HT-29 (cell line): ENCODE measurements at places on chromosomes 13 and 19. TPM values are rescaled to one million over a fixed set of nuclear protein-coding genes. Genes with fewer than 3 reads are reported as not detected.

Gene TRPM4
- 28.7 and 33.7 TPM in 2 replicates for total RNA-seq

Gene KRI1
- total RNA-seq: 38.3 and 68.1 TPM in 2 replicates

Gene NLRP5
- not detected in 2 replicates for total RNA-seq

GRCh38 chr13:20394169-20394501 lies 131.5 kb downstream of the CRYL1 start:
- no peak for DNase-seq

- DNase-seq: no peak
Observed at GRCh38 chr13:97417698-97418097, 16.3 kb upstream of the RAP2A start.

DNA sequence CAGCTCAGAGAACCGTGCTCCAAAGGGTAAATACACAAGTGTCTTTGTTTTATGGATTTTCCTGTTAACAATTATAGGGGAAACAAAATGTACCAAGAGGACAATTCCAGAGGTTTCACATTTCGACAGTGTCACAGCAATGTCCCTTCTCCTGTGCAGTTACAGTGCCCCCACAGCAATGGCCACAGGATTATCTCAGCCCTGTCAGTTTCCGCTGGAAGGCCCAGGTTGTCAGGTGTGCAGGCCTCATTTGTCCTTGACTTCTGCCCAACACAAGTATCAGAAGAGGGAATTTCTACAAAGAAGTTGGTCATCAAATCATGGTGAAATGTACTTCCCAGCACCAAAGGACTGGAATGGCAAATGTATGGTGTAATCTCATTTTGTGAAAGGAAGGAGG lies 11.2 kb upstream of the N4BP2L2 start:
- DNase-seq: no peak

Gene AP1M1
- total RNA-seq: 49.4 and 65.8 TPM in 2 replicates

DNA sequence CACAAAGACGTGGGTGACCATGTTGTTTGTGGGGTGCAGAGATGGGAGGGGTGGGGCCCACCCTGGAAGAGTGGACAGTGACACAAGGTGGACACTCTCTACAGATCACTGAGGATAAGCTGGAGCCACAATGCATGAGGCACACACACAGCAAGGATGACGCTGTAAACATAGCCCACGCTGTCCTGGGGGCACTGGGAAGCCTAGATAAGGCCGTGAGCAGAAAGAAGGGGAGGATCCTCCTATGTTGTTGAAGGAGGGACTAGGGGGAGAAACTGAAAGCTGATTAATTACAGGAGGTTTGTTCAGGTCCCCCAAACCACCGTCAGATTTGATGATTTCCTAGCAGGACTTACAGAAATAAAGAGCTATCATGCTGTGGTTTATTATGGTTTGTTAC lies 5.6 kb downstream of the KLK2 start:
- DNase-seq: no peak

GRCh38 chr13:36057041-36057440 lies 74.1 kb downstream of the DCLK1 start:
- DNase-seq: peak; percentile 12

GRCh38 chr13:52765611-52766390 lies 26.2 kb upstream of the CNMD start:
- DNase-seq: no peak

GRCh38 chr13:96967248-96967745 lies 27.0 kb downstream of the OXGR1 start:
- DNase-seq: peak; percentile 77

GRCh38 chr13:31967155-31967554 lies 64.4 kb upstream of the FRY start:
- peak; percentile 82 for DNase-seq

GRCh38 chr13:42048342-42048683 lies at the start of gene DGKH:
Gene DGKH, plus strand, starts transcription at chr13:42048648. Its CDS starts 126 bp downstream, at chr13:42048774.
- DNase-seq: no peak

DNA sequence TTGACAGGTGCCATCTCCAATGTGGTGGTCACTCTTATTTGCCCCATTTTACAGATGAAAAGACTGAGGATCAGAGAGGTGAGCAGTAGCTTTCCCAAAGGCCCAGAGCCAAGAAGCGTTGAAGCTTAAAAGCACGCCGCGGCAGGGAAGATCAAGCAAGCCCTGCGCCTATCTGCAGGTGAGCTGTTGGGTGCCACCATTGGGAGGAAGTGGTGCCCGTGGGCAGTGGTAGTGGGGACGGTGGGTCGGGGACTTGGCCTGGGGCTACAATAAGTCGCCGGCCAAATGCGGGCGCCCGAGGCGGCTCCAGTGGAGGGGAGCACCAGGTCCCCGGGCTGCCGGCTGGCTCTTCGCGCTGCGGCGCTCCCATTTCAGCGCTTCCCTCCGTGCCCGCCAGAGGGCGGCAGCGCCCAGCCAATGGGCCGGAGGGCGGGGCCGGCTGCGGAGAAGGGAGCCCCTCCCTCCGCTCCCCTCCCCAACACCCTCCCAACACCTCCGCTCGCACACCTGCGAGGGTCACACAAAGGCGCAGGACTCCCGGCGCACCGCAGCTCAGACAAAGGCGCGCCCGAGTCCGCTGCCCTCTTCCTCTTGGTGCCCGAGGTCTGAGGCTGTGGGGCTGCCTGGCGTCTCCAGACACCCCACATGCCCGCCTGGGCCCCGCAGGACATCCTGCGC lies 744 bp upstream of the POU2F2 start:
- DNase-seq: peak; percentile 91

Gene CACTIN
- 54.7 and 55.5 TPM in 2 replicates for total RNA-seq

- DNase-seq: no peak
Observed at GRCh38 chr19:51372649-51373504, at the start of gene NKG7. Gene NKG7, minus strand, starts transcription at chr19:51372654. Its CDS starts 119 bp downstream, at chr19:51372535.

- DNase-seq: no peak
Observed at GRCh38 chr13:25148402-25148771, 23.7 kb downstream of the AMER2 start.

GRCh38 chr13:92355213-92355612 lies 871.4 kb upstream of the GPC6 start:
- peak; percentile 42 for DNase-seq

GRCh38 chr19:47707135-47707925 lies 5.9 kb upstream of the EHD2 start:
- peak; percentile 97 for DNase-seq

GRCh38 chr13:80888390-80888789 lies 547.5 kb upstream of the SPRY2 start:
- DNase-seq: no peak

Gene NBEA
- not detected in 2 replicates for total RNA-seq

Gene PDX1
- 0.51 and 0.89 TPM in 2 replicates for total RNA-seq

Gene DHPS
- 95.0 and 95.4 TPM in 2 replicates for total RNA-seq

GRCh38 chr19:41541990-41542584 lies 33.9 kb upstream of the CEACAM21 start:
- DNase-seq: peak; percentile 87
